ENCODE measurements at places on chromosomes 4 and X.

DNA sequence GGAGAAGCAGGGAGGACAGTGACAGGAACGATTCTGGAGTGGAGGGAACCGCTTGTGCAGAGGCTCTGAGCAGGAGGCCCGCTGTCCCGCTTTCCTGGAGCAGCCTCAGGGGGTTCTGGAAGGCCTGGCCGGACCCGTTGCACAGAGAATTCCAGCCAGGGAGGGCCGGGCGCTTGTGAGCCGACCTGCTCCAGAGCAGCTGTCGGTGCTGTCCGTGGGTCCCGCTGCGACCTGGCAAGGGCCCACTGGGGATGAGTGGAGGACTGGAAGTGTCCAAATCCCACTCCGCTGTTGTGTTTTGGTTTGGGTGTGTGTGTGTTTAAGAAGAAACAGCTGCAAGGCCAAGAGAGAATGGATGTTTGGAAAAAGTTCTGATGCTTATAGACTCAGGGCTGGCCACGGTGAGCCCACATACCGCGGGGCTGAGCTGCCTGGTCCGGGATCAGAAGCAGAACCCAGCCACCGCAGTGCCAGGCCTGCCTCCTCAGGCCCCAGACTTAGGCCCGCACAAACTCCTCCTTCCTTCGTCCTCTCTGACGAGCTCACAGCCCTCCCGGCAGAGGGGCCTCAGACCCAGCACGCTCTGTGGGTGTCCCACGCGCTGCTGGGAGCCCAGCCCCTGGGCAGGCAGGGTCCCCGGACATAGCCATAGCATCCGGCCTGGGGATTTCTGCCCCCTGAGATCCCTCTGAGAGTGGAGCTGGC is 73.9 kb downstream of the HTRA3 start:
- no peak for DNase-seq

DNA sequence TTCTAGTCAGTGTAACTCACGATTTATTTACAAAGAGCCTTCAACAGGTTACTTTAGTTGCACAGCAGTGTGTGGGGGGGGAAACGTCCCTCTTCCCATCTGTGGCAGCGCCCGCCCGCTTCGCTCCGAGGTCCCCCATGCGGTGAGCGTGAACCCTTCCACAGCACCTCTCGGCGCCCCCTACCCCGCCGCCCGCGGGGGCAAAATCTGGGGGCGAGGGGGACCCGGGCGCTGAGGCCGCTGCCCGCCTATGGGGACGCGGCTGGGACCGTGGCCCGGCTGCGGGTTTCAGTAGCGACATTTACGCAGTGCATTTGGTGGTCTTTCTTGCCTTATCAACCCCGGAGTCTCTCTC is 6.4 kb downstream of the NKX6-1 start:
- DNase-seq, result no peak

- DNase-seq, result no peak
Observed at GRCh38 chr4:154211506-154211905, 280.1 kb downstream of the DCHS2 start.

- DNase-seq, result peak; percentile 3
Observed at GRCh38 chr4:1403591-1404572, 2.4 kb downstream of the NKX1-1 start.

DNA sequence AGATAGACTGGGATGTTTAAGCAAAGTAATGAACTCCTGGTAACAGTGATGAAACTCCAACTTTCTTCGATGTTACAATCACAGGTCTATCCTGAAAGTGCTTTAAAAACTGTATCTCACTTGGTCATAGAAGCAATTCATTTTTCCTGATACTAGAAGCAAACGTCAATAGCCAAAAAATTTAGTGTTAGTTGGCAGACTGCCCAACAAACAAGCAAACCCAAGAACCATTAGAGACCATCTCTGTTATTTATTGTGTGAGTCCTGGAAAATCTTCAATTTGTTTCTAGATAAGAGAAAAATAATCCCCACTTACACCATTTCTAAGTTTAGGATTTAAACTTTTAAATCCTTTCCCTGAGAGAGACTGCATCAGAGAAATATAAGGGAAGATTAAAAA is 553.9 kb downstream of the INPP4B start:
- DNase-seq, result no peak

GRCh38 chr4:176902710-176903323 is 110.1 kb upstream of the VEGFC start:
- DNase-seq, result no peak

DNA sequence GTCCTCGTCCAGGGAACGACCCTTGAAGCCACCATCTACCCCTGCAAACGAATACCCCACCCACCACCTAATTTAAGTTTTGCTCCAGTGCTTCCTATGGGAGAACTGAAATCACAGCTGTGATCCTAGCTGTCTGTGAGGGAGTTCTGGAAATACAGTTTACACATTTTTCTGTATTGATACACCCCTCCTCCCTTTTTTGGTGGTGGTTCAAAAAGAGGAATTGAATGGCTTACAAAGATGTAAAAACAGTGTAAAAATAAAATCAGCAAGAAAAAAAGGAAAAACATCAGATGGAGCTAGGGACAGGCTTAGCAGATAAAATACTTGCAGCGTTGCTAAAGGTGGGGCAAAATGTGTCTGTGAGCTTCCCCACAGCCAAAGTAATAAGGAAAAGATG is 86.6 kb downstream of the SORCS2 start:
- DNase-seq, result no peak

DNA sequence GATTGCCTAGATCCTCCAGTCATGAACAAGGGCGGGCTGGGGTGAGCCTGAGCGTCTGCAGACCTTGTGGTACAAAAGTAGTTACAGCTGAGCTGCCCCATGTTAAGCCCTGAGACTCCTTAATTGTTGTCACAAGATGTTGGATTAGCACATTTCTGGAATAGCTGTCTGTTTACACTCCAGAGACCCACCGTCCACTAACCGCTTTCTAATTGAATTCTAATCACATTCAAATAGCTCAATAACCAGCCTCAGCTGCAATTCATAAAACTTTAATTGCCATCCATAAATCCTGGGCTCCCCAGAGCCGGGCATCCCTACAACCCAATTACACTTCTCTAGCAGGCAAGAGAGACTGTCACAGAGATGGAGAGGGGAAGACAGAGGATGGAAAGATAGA is 1.6 kb upstream of the GSX2 start:
- DNase-seq, result no peak

DNA sequence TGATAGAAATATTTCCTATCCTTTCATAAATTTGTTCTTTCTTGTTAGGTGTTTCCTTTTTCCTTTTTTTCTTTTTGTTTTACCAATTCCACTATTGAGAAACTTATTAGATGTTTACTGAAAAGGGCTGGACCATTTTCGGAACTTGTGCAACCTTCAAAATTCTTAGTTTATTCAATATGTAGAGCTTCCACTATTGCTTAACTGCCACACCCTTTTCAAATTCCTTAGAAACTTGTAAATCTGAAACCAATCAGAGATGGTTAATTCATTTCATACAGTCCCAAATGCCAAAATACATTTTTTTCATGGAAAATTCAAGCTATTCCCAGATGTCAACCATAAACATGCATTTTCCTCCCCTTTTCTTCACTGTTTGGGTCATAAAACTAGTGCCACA is 66.1 kb upstream of the SLC39A8 start:
- no peak for DNase-seq
